ENCODE measurements at places on chromosomes 16 and 17.

- no peak for DNase-seq
These were observed 120.1 kb downstream of the RAB11FIP4 start for GRCh38 chr17:31511580-31511979.

GRCh38 chr16:85234310-85235204 is 122.3 kb upstream of the CIBAR2 start:
- DNase-seq: no peak

GRCh38 chr17:59893676-59894100 is 767 bp downstream of the RPS6KB1 start:
- no peak for DNase-seq

- no peak for DNase-seq
These were observed 821 bp downstream of the SOCS7 start for GRCh38 chr17:38352245-38353085.

- no peak for DNase-seq
These were observed 37.7 kb upstream of the NUFIP2 start for GRCh38 chr17:29331708-29332085.

GRCh38 chr17:34730816-34731215 is 151.4 kb downstream of the TMEM132E start:
- no peak for DNase-seq

DNA sequence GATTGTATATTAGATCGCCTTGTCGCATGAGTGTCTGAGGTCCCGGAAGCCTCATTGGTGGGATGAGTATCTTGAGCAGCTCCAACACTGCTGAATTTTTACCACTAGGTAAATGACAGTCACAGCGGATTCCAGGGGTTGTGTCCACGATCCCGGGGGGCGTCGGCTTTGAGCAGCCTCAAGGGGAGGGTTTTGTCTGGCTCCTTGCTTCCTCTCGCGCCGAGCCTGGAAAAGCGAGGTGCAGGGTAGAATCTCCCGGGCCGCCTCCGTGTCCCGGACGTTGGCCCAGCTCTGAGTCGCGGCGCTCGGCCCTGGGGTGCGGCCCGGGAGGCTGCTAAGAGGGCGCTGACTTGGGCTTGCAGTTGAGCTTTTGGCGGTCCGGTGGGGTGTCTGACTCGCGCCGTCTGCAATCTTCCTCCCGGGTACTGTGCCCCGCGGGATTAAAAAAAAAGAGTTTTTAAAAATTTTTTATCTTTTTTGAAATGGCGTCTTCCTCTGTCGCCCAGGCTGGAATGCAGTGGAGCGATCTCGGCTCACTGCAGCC is 4.5 kb downstream of the OR1F1 start:
- no peak for DNase-seq

DNA sequence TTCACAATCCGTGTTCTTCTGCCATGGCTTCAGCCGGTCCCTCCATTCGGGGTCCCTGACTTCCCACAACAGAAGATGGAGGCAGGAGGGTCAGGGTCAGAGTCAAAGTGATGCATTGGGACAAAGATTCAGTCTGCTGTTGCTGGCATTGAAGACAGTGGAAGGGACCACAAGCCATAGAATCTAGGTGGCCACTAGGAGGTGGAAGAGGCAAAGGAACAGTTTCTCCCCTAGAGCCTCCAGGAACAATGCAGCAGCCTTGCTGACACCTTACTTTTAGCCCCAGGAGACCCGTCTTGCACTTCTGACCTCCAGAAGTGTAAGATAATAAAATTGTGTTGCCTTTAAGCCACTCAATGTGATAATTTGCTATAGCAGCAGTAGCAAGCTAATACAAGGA is 55.9 kb downstream of the MFSD11 start:
- no peak for DNase-seq

DNA sequence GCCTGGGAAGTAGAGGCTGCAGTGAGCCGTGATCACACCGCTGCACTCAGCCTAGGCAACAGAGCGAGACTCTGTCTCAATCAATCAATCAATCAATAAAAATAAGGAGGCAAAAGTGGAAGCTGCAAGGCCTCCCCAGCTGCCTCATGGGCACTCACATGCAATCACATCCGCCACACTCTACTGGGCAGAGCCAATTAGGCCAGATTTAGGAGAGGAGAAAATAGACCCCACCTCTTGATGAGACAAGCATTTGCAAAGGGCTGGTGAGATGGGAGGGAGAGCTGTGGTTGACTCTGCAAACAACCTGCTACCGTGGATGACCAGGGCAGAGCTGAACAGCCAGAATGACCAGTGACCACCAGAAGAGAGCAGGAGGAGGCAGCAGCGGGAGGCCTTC is 14.7 kb upstream of the GSG1L start:
- no peak for DNase-seq

- no peak for DNase-seq
These were observed 101.5 kb upstream of the SMIM36 start for GRCh38 chr17:55612691-55613141.

DNA sequence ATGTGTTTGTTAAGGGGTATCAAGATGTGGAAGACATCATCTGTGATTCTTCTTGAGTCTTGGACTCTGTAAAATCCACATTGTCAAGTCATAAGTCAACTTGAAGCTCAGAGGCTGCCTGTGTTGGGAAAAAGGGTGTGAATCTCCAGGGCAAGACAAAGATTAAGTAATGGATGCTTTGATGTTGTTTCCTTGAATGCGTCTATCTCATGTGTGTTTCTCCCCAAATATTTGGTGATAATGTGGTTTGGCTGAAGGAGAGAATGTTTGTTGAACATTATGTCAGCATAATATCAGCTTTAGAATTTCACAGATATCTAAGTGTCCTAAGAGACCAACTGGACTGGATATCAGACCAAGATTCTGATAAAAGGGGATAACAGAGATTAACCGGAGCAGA is 24.1 kb upstream of the KCNJ16 start:
- no peak for DNase-seq

DNA sequence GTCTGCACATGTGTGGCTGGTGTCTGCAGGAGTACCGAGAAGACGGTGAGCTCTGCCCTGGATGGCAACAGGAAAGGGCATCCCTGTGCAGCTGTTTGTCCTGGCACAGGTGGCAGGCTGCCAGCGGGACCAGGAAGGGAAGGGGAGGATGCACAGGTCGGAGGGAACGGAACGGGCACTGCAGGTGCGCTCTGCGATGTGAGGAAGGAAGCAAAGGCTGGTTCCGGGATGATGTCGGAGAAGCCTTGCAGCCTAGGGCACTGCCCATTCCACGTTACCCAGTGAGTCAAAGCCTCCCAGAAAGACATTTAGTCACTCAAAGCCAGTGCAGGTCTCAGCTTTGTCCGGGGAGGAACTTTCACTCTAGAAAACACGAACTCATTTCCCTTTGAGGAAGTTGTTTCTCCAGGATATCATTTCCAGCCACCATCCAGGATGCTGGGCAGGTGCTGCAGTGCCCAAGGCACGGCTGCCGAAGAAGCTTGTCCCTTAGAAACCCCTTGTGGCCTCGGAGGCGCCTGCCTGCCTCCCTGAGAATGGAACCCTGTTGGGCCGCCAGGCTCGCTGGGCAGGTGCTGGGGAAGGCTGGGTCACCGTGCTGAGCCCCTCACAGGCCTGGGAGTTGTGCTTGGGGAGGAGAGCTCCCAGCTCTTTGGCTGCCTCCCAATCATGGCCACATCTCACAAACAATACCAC is 4.5 kb upstream of the TMEM235 start:
- DNase-seq: no peak

DNA sequence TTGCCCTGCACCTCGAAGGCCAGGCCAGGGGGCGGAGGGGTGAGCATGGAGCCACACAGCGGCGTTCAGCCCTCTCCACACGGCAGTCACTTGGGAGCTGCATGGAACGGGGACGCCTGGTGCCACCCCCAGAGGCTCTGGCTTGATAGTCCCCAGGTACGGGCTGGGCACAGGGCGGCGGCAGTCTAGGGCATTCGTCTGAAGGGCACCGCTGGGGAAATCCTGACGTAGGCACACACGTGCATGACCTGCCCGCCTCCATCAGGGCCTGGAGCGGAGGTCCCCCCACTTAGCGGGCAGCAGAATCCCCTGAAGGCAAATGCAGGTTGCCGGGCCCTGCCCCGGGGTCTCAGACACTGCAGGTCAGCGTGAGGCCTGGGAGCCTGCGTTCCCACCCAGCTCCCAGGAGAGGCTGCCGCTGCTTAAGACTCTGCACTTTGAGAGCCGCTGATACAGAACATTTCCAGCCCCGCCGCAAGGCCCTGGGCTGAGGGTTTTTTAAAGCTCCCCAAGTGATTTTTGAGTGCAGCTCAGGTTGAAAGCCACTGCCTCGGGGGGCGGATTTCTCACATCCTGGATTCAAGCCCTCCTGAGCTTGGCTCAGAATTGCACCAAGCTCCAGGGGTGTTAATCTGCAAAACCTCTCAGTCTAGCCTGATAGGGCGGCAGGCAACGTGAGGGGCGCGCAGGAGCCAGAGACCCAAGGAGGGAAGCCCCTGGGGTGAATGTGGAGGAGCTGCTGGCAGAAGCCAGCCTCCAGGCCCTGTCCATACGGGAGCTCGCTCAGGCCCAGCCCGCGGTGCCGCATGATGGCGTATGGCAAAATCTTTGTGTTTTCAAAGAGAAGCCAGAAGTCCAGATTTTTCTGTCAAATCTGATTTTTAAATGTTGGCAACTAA is 182.3 kb upstream of the GSE1 start:
- no peak for DNase-seq

- DNase-seq: no peak
These were observed 195.4 kb downstream of the CDH11 start for GRCh38 chr16:64926476-64926875.

- no peak for DNase-seq
These were observed 10.3 kb downstream of the KAT7 start for GRCh38 chr17:49798738-49799137.

DNA sequence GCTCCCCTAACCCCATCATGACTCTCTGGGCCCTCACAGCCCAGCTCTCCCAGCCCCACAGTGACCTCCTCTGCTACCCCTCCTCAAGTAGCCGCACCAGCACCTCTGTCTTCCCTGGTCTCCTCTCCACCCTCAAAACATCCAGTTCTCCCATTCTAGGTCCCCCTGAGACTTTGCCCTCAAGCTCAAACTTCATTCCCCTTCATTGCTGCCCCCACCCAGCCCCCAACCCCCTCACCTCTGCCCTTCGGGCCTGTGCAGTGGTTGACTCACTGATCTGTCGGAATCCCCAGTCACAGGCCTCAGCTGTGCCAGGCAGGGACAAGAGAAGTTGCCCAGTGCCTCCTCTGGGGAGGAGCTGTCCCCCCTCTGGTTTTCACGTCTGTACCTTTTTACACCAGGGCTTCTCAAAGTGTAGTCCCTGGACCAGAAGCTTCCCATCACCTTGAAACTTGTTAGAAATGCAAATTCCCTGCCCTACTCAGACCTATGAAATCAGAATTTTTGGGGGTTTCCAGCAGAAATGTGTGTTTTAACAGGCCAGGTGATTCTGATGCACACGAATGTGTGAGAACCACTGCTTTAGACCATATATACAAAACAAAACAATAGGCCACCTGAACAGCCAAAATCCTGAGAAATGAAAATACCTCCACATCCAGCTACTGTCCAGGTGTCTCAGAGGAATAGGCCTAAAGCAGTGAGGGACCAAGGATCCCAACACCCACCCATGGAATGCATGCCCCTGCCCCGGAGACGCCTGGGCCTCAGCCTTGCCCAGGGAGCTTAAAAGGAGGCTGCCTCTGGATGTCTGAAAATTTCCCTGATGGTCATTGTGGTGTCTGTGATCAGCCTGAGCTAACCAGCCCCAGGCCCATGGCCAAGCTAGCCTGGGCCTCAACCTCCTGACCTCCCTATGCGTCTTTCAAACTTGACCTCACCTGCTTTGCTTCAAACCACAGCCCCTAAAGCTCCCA is 853 bp upstream of the DOK4 start:
- DNase-seq: no peak

DNA sequence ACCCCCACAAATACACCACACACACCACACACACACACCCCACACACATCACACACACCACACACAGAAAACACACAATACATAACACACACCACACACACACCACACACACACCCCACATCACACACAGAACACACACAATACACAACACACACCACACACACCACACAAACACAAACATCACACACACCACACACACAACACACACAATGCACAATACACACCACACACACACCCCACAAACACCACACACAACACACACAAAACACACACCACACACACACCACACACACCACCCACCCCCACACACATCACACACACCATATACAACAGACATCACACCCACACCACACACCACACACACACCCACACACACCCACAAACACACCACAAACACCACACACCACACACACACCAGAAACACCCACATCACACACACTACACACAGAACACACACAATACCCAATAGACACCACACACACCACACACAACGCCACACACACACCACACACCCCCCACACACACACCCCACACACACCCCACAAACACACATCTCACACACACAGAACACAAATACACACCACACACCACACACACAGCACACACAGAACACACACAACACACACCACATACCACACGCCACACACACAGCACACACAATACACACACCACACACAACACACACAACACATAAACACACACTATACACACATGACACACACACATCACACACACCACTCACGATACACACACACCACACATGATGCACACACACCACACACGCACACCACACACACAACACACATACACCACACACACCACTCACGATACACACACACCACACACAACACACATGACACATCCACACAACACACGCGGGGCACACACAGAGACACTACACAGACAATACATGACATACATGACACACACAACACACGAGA is 11.0 kb upstream of the GCGR start:
- DNase-seq: no peak

DNA sequence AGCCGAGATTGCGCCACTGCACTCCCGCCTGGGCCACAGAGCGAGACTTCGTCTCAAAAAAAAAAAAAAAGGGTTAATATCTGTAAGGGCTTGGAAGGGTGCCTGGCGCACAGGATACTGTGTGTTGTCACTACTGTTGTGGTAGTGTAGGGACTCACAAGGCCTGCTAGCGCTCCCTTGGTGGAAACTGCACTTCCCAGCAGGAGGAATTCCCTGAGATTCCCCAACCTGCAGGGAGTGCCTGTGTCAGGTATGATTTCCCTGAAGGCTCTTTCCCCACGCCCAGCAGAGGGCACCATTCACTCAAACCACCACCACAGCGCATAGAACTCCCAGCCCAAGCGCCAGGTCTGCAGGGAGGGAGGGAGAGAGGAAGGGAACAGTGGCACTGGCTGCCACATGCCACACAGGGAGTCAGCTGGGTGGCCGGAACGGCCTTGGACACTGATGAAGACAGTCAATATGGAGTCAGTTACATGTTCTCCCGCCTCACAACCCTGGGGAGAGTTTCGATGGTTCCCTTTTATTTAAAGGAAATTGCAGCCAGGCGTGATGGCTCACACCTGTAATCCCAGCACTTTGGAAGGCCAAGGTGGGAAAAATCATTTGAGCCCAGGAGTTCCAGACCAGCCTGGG is 32.7 kb upstream of the CDH1 start:
- DNase-seq: no peak

GRCh38 chr17:79022507-79022991 is 1.4 kb upstream of the C1QTNF1 start:
- DNase-seq: no peak

DNA sequence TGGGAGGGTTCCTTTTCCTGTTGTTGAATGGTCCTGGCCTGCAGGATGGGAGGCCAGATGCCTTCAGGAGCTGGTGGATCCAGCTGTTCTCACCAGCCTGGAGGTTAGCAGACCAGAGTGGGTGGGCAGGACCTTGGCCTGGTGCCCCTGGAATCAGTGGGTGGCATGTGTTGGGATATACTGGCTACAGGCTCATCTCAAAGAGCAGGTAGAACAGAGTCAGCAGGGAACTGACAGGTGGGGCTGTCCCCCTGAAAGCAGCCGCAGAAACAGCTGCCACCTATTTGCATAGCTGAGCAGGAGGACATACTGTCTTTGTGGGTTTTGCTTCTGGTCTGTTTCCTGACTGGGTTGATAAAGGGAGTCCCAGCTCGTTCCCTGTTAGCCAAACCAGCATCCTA is 144.1 kb downstream of the RAB11FIP4 start:
- no peak for DNase-seq

Measured in esophagus squamous epithelium (tissue), 5 donors.